ENCODE measurements at places on chromosomes 12 and 14.

DNA sequence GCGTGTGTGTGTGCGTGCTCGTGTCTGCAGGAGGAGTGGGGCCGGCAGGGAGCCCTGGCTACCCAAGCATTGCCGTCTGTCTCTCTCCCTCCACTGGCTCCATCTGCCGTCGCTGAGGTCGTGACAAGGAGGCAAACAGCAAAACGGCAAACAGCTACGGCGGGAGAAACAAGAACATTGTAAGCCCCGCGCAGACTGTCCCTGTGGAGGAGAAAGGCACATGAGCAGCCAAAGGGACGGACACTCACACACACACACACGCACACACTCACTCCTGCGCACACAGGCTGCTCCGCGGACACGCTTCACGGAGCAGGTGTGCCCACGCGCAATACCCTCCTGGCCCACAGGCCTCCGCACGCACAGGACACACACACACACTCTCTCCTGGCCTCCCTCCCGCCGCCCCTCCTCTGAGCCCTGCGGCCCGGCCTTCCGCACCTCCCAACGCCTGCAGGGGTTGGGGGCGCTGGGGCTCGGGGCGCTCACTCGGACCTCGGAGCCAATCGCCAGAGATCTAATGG is 905 bp downstream of the CISTR start:
- no peak for DNase-seq

- no peak for DNase-seq
Observed at GRCh38 chr12:94637390-94638113, 12.8 kb downstream of the TMCC3 start.

- no peak for DNase-seq
Observed at GRCh38 chr12:84085046-84085445, 827.6 kb downstream of the SLC6A15 start.

- no peak for DNase-seq
Observed at GRCh38 chr12:93839064-93839463, 161.9 kb downstream of the CRADD start.

DNA sequence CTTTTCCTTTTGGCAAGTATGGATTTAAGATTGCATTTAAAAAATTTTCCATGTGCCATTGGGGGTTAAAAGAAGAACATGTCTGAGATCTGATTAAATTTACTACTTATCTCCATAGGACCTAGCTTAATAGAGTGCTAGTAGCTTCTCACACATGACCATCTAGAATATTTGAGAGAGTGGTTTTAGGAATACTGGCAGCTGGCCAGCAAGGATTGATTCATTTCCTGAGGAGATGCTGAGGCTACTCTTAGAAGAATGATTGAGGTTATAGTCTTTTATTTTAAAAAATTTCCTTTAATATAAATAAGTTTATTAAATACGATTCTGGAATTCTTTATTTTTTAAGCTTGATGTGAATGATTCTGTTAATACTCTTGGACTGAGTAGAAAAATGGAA is 56.2 kb downstream of the MIPOL1 start:
- no peak for DNase-seq

DNA sequence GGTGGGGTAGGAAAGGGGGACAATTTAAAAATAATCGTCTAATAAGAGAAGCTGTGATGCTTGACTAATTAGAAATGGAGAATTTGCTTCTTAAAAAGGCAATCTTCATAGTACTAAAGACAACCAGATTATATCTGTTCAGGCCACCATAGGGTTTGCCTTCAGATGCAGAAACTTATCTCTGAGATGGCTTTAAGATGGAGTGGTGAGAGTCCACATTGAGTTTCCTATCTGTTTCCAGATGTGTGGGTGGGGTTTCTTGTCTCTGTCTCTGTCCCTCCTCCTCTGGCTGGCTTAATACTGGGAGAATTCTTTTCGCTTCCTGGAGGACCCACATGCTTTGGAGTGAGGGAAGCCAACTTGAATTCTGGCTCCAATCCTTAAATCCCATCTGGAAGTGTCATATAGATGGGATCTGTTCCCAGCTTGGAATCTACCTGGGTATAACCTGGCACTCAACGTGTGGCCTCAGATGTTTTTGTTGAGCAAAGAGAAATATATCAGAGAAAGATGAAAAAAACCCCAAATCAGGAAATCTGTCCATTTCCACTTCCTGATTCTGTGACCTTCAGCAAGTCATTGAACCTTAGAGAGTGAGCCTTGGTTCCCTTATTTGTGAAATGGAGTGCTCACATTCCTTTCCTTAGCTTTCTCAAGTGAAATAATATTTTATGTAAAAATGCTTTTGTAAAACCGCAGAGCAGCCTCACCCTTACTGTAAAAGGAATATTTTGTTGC is 66.4 kb downstream of the CHST11 start:
- DNase-seq: no peak

DNA sequence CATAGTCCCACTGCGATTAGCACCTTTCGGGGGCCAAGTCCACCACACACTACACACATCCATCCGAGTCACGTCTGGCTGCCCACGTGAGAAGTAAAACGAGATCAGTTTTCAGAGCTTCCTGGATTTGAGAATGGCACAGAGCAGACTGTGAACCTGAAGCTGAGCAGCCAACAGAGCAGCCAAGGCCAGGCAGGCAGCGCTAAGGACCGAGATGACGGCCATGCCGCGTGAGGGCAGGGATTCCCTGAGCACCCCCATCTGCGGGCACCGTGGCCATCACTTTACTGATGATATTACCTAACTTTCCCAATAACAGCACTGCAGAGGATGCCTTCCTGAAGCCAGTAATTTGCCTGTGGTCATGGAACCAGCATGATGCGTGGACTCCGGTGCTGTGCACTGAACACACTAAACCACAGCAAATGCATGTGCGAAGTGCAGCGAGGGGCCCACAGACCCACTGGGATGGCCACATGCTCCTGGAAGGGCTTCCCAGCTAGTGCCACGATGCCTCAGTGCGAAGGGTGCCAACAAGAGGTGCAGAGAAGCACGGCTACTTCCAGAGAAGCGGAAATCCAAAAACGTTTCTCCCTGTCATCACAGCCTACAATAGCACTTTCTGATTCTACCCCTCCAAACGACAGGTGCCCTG is 56.0 kb downstream of the RNF34 start:
- no peak for DNase-seq

- no peak for DNase-seq
Observed at GRCh38 chr12:25855716-25856115, 102.8 kb upstream of the RASSF8 start.

DNA sequence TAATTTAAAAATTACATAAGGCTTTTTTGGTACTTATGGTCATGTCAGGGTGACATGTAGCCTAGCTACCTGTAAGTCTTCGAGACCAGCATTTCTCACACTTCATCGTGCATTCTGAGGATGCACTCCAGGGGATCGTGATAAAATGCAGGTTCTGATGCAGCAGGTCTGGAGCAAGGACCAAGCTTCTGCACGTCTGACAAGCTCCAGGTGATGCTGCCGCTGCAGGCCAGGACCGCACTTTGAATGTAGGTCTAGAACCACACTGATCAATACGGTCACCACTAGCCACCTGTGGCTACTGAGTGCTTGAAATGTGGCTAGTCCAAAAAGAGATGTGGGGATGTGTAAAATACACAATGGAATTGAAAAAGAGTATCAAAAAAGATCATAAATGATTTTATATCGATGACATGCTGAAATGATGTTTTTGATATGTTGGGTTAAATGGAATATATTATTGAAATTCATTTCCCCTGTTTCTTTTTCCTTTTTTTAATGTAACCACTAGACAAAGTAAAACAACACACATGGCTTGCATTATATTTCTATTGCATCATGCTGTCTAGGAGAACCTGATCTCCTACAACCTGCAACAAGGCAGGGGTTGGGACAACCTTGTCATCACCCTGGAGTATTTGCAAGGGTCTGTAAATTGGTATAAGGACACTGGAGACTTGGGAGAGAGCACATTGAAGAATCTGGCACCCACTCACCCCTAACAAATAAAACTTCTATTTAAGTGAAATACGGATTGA is 142.4 kb downstream of the DPF3 start:
- no peak for DNase-seq

GRCh38 chr14:69263771-69264170 is 3.8 kb downstream of the GALNT16 start:
- no peak for DNase-seq

GRCh38 chr12:120534203-120534702 is at the start of gene RNF10:
TSS of gene RNF10 (plus strand) at chr12:120534356. CDS start at chr12:120534812, 456 bp downstream.
- peak; percentile 90 for DNase-seq

GRCh38 chr12:121613462-121613861 is 12.9 kb upstream of the ORAI1 start:
- no peak for DNase-seq

DNA sequence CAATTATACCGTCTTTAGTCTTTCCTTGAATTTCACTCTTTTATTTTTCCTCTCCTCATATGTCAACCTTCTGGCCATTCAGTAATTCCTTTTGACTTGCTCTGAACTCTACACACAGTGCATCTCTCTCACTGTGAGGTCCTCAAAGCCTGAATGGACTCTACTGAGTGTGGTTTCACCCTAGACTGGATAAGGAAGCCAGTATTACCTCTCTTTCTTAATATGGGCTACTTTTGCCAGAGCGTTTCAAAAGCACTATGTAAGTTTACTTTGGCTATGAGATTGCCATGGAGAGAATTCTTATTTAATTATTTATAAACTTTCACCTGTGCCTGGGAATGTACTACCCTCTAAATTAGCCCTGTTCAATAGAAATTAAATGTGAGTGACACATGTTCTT is 343.5 kb upstream of the DDHD1 start:
- no peak for DNase-seq

DNA sequence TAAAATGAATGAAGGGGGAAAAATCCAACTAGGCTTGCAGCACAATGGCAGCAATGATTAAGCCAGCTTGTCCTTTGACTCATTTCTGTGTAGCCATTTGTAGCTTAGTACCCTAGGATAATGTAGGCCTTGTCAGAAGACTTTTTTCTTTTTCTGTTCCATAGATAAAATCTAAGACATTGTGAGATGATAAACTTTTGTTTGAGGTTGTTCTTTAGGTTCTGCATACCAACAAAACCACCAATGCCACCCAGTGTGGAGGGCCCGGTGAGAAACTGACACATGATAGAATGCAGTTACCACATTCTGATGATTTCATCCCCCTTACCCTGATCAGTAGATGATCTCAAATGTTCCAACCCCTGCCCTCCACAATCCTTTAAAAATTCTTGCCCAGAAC is 6.6 kb upstream of the KLRD1 start:
- no peak for DNase-seq

DNA sequence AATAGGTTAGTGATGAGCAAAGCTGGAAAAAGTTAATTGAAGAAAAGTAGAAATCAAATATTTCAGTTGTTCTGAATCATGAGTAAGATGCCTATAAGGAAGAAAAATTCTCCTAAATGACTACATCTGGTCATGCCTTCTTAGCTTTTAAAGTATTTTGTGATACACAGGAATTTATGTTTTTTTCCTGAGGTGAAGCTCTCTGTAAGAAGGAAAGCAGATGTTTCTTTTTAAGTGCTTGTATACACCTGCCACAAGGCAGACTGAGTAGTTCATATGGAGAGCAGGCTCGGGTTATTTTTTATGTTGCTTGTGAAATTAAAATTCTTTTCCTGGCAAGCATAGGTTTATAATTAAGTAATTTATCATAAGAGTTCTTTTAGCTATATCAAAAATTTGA is 275.2 kb downstream of the RAD51B start:
- DNase-seq: no peak

DNA sequence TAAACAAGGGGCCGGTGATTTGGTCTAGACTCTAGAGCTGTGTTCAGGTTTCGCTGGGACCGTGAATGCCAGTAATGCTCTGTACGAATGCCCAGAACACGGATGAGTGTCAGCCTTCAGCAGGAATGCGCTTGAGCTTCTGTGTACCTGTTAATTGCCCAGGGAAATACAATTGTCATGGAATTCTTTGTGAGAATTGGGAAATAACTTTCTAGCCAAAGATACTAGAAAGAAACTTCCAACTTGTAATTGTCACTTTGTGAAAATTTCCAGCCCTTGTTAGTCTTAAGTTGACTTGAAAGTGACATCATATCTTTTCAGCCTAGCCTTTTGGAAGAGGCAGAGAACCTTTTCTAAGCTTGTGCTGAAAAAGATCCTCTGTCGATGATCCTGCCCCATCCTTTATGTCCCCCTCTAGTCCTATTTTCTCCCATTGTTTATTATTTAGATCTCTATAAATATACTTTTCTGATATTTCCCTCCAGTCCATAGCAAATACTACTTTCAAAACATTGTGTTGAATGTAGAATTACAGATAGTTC is 2.7 kb downstream of the CHST11 start:
- DNase-seq: no peak

- no peak for DNase-seq
Observed at GRCh38 chr14:99755629-99756603, 37.3 kb upstream of the EML1 start.

DNA sequence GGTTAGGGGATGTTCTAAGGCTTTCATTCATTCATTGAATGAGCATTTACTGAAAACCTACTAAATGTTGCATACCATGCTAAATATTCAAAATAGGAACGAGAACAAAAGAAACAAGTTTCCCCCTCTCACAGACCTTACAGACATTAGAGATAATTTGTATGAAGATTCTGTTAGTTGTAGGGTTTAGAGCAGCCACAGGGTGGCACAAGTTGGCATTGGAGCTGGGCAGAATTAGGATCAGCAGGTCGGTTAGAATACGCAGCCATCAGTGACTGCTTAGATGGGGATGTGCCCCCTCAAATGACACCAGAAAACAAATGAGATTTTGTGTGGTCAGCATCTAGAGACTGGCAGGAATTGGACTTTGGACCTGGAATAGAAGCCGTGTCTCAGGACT is 166.3 kb upstream of the DAAM1 start:
- DNase-seq: no peak

DNA sequence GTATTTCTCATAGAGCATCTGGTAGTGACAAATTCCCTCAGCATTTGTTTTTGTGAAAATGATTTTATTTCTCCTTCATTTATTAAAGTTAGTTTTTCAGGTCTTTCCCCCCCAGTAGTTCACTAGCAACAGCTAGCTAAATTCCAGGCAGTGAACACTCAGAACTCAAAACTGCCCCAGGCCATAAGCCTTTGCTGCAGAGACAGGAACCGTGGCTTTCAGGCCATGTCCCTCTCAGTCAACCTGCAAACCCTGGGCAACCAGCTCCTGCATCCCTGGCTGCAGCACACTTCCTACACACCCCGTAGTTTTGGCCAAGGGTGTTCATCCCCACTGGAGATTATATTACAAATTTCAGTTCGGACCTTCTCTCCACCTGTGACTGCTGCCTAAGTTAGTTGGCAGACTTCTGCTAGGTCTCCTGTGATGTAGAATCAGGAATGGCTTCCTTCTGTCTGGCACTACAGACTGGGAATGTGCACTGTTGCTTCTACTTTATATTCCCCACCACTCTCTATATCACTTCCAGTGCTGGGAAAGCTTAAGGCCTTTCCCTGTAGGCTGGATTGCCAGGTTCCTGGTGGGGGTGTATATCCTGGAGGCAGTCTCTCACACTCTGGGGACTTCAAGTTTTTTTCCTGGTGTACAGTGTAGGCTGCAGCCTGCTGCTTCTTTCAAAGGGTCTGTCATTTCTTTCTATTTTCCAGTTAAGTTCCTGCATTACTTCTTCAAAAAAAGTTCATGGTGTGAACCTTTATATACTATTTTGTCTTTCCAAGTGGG is 924.4 kb upstream of the LRFN5 start:
- DNase-seq: no peak

All from CD4-positive, alpha-beta T cell treated with Interleukin-15 for 4 hours (primary cell).